T-helper 1 cell (primary cell): ENCODE measurements at places on chromosomes 3 and 15.
A peak's percentile ranks its signal among the peaks of the same experiment; 100 is the strongest.

DNA sequence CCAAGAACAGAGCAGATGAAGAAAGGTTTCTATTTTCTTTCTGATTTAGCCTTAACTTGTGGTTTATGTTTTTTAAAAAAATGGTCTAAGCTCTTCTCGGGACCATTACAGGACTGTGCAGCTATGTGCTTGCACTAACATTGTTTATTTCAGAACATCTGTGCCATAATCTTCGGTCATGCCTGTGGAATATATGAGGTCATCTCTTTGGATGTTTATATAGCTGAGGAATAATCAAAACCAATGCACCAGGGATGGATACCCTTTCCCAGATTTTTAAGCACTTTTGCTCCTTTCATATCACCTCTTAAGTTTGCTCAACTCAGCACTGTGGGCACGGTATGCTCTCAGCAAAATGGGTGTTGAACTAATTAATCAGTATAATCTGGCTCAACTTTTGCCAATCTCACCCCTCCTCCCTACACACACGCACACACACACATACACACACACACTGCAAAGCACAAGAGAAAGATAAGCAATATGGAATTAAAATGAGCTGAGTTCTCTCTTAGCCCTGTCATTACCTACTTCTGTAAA is 268.5 kb upstream of the TMC3 start:
- DNase-seq = no peak

- DNase-seq = no peak
These were observed 51.3 kb downstream of the CYP11A1 start for GRCh38 chr15:74316141-74316540.

GRCh38 chr3:127276396-127276795 is 11.4 kb downstream of the PRR20G start:
- DNase-seq = no peak

DNA sequence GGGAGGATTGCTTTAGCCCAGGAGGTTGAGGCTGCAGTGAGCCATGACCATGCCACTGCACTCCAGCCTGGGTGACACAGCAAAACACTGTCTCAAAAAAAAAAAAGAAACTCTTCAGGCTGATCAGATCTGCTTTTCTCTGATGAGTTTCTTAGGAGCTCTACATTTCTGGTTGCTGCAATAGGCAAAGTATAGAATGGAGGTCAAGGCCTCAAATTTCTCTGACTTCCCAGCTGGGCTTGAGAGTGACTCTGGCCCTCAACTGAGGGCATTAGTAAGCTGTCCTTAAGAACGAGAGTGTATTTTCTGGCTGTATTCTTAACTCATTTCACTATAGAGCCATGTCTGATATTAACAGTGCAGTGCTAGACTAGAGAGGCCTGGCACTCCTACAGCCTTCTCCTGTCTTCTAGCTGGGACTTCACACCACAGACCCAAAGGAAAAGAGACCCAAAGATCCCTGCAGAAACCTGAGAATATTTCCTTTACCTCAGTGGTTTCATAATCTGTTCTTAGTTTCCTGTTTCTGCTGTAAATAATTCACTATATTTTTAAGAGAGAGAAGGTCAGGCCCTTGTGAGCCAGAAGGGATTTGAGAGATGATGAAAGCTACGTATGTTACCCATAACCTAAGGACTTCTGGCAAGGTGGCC is 2.0 kb upstream of the NR1I2 start:
- DNase-seq = no peak

DNA sequence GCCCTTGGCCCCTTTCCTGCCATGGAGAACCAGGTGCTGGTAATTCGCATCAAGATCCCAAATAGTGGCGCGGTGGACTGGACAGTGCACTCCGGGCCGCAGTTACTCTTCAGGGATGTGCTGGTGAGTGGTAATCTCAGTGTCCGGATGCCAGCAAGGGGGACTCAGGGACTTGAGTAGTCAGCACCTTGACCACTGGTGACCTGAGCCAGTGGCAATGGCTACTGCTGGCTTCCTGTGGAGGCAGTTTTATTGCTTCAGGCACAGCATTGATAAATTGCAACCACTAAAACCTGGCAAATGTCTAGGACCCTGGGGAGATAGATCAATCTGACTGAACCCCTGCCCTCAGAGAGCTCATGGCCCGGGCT is 830 bp downstream of the MAP2K5 start:
- no peak for DNase-seq

- no peak for DNase-seq
These were observed 8.5 kb downstream of the AMOTL2 start for GRCh38 chr3:134365766-134366065.

DNA sequence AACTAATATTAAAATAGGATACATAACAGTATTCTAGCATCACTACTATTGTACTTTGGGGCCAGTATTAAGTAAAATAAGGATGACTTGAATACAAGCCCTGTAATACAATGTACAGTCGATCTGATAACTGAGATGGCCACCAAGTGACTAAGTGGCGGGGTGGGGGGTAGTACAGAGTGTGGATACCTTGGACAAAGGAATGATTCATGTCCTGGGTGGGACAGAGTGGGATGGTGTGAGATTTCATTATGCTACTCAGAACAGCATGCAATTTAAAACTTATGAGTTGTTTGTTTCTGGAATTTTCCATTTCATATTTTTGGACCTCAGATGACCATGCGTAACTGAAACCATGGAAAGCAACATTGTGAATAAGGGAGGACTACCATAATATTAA is 46.0 kb downstream of the SLC7A14 start:
- no peak for DNase-seq

GRCh38 chr15:62071711-62072308 is 5.0 kb downstream of the C2CD4A start:
- DNase-seq = no peak

DNA sequence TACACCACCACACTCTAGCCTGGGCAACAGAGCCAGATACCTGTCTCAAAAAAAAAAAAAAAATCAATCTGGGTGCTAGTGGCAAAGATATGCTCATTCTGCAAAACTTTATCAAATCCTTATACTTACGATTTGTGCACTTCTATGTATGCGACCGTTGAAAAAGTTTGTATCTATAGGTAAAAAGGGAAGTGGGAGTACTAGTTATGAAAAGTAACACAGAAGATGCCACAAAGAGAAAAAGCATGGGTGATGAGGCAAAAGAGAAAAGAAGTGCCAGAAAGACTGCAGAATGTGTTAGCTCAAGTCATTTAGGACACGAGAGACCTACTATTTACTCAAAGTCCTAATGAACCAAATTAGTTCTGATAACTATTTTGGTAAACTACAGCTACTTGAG is 407.8 kb downstream of the SHQ1 start:
- DNase-seq = no peak

DNA sequence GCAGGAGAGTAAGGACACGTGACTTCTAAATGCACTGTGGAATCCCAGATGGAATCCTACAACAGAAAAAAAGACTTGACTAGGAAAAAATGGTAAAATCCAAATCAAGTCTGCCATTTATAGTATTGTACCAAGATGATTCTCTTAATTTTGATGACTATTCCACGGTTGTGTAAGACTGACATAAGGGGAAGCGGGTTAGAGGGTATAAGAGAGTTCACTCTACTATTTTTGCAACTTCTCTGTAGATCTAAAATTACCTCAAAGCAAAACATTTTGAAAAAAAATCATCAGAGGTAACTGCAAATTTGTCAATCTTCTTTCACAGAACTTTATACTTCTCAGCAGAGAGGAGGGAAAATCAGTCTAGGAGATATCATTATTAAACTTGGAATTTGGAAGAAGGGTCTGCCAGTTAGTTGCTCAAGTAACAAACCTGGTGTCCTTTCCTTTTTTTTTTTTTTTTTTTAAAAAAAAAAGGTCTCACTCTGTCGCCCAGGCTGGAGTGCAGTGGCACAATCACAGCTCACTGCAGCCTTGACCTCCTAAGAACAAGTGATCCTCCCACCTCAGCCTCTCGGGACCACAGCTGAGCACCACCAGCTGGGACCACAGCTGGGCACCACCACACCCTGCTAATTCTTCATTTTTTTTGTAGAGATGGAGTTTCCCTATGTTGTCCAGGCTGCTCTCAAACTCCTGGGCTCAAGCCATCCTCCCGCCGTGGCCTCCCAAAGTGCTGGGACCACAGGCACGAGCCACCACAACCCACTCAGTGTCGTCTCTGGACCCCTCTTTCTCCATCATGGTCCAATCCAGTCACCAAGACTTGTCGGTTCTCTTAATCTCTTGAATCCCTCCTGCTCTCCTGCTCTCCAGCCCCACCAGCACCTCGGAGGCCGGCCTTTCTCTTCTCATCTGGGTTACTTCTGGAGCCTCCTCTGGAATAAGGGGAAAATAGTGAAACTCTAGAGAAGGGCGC is 14.9 kb upstream of the HES1 start:
- DNase-seq = no peak

- no peak for DNase-seq
These were observed 5.5 kb upstream of the PLXND1 start for GRCh38 chr3:129611812-129612533.

GRCh38 chr3:127706785-127707351 is 34.1 kb downstream of the ABTB1 start:
- no peak for DNase-seq

DNA sequence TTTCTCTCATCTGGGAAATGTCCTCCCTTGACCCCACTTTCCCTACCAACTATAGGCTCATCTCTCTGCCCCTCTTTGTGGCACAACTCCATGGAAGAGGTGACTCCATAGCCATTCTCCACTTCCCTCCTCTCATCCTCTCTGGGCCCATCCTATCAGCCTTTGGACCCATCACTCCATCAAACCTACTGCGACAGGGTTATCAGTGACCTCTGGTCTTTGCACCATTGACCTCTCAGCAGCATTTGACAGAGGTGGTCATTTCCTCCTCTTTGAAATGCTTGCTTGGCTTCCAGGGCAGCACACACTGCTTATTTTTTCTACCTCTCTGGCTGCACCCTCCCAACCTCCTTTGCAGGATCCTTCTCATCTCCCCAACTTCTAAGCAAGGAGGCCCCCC is 113.1 kb upstream of the SLC25A36 start:
- no peak for DNase-seq

DNA sequence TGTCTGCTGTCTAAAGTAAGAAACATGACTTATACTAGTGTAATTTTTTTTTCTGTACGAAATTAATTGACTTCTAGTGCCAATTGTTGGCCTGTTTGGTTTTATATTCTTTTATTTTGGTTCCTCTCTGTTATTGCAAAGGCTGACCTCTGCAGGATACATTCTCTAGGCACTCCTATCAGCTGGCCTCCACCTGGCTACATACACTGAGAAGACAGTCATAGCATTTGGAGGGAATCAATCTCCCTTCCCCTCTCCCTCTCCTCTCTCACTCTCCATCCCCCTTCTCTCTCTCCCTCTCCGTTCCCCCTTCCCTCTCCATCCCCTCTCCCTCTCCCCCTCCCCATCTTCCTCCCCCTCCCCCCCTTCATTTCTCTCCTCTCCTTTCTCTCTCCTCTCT is 116.7 kb downstream of the MCTP2 start:
- DNase-seq = no peak

- DNase-seq = no peak
These were observed 5.2 kb downstream of the FOXB1 start for GRCh38 chr15:60009124-60009960.

DNA sequence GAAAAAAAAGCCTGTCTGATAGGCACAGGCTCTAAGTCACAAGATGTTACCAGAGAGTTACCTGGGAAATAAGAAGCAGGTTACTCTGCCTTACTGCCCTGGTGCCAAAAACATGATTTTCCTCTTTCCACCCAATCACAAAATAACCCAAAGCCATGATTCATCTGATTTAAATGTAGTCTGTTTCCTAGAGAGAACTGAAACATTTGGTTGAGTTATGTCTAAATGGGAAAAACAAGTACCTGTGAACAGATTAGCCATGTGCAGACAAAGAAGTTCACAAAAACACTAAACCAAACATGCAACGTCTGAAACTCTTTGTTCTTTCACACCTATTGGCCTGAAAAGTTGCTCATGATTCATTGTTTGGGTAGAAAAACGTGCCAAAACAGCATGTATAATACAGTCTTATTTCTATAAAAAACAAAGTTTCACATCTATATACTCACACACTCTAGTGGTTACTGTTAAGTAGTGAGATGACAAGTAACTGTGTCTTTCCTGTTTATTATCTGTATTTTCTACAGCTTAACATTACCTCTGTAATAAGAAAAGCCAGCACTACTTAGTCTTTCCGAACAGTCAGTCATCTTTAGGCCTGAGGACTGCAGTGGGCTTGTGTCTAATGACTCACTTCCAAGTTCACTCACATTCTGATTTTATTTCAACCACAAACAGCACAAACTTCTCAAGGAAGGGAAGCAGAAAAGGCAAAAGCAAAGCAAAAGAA is 30.2 kb downstream of the FAM174B start:
- DNase-seq = no peak

- no peak for DNase-seq
These were observed 66.1 kb downstream of the WHAMM start for GRCh38 chr15:82875411-82876003.

- no peak for DNase-seq
These were observed 49.5 kb downstream of the FBN1 start for GRCh38 chr15:48595981-48596380.

GRCh38 chr3:129003578-129004112 is 2.5 kb downstream of the EFCC1 start:
- peak; percentile 58 for DNase-seq
